Bone marrow (tissue), 2 donors: ENCODE measurements at places on chromosomes 3 and 15.

DNA sequence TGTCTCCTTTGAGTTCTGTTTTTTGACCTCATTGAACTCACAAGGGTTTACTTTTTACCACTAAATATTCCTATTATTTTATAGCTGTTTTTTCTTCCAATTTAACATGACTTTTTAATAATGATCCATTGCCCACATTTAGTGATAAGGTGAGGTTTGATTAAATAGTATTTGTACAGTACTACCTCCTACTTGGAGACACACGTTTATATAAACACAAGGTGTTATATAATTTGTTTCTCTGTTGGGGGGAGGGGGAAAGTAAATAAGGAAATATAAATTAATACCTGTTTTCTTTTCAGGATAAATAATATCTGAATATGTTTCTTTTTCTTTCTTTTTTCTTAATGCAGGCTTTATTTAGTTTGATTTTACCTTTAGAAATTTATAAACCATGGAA lies 281.3 kb downstream of the LPP start:
- DNase-seq = no peak

- DNase-seq = no peak
These were observed 1025.4 kb downstream of the SQOR start for GRCh38 chr15:46660096-46660842.

GRCh38 chr3:44880284-44880683 lies 5.9 kb downstream of the TGM4 start:
- no peak for DNase-seq

DNA sequence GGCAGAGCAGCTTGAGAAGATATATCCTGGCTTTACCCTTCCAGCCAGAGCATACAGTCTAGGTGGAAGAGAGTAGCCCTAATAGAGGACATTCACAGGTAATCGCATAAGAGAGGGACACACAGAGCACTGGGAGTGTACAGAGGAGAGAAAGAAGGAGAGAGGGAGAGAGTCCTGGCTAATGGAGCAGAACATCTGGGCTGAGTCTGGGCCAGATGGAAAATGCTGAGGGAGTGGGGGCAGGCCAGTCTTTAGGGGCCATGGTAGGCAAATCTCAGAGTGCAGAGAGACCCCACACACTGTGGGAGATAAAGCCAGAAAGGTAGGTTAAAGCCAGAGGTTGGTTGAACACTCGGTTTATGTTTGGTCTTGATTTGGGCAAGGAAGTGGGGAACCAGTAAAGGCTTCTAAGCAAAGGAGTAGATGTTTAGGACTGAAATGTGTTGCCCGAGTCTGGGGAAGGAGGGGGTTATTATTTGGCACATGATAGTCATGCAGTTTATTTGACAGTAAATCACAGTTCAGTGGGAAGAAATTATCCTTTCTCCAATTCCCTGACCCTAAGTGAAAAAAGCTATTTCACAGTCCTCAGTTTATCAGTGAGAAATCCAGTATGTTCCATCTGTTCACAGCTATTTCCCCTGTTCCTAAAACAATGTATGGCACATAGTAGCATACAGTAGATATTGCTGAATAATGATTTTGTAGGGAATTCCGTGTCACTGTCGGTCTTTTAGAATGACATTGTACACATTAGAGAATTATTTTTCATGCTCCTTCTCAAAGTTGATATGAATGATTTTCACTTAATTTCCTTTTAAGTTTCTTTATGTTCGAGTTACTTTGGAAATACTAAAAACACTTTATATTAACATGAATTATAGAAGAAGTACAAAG lies 45.7 kb downstream of the PDHB start:
- no peak for DNase-seq
